Dermis blood vessel endothelial cell (primary cell): ENCODE measurements at places on chromosomes 7 and 10.

DNA sequence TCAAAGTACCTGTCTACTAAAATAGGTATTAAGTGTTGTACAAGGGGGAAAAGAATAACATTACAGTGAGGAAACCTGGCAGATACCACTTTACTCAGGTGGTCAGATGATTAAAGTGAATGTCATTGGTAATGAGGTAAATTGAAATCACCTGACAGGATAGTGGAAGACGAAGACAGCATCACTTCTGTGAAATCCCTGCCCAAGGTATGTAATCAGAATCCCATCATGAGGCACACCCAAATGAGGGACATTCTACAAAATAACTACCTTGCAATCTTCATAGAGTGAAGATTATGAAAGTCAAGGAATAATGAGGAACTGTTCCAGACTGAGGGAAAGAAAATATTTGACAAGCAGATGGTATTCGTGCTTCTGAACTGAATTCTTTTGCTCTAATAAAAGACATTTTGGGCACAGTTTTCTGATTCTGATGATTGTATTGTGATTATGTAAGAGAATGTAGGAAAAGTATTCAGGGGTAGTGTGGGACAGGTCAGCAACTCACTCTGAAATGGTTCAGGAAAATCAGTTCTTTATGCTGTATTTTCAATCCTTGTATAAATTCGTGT is 33.3 kb upstream of the ARMS2 start:
- DNase-seq, result no peak

DNA sequence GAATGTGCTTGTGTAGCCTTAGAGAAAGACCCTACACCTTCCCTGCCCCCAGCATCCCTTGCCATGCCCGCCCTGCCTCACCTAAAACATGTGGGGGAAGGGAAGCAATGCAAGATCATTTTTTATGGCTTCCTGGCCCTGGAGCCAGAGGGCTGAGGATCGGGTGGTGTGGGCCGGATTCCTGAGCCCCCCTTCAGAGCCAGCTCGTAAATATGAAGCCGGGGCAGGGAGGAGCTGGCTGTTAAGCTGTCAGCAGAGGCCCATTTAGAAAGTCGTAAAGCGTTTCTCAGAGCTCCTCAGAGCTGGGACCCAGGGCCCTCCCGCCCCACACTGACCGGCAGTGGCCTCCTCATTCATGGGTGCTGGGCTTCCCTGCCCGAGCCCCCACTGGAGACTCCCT is 23.9 kb downstream of the UNC5B start:
- no peak for DNase-seq

DNA sequence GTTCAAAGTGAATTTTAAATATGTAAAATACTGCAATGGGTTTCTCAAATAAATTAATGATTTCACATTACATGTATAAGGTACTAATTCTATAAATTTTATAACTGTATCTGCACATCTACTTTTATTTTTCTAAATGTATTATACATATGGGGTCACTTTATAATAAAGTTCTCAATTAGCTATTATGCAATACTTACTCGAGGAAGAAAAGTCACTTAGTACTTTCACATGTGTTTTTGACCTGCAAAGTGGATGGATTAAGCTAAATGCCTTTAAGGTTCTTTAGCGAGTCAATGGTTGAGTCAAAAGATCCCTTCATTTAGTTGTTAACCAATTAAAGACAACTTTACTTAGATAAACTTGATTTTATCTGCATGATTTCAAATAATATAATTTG is 437.8 kb downstream of the ANKRD7 start:
- no peak for DNase-seq

DNA sequence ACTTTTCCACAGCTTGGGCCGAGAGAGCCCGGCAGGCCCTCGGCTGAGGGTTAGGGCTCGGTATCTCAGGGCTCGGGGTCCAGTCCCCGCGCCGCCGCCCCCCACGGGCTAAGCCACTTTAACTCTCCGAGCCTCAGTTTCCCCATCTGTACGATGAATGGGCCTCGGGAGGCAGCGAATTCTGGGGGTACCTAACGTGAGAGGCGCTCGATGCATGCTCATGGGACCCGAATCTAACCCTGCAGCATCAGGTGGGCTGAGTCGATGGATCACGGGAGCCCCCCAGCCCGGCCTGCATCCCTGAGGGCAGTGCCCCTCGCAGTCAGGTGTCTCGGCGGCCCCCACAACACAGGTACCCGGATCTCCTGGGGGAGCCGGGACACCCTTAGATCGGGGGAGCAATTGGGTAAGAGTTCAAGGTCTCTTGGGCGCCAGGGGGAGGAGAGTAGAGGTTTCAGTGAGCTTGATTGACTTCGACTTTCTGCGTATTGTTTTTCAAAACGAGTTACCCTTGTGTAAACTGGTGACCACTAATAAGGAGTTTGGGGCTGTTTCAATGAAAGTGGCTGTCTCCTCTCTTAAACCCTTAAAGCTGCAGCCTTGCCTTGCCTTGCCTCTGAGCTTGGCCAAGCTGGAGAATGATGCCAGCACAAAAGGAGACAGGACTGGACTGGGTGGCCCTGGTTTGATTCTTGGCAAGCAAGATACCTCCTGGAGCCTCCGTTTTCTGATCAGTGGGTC is 631 bp downstream of the POR start:
- DNase-seq, result peak; percentile 36

- DNase-seq, result no peak
These were observed 296.1 kb upstream of the NEBL start for GRCh38 chr10:21193196-21193595.

- DNase-seq, result no peak
These were observed 9.7 kb downstream of the CAMK1D start for GRCh38 chr10:12358863-12359564.

DNA sequence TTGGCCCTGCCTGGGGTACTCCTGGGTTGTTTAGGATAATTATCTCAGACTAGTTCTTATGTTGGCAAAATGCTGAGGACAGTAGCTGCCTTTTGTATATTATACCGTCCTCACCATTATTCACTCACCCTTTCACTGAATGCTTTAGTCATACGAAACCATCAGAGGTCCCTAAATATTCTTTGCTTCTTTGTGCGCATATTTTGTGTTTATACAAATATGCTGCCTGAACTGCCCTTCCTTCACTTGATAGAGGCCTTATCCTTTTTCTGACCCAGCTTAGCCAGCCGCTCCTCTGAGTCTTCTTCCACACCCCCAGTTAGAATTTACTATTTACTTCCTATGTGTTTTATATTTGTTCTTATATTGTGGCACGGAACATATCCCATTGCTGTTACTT is 70.2 kb upstream of the OSBPL3 start:
- DNase-seq, result no peak

- no peak for DNase-seq
These were observed 106.9 kb upstream of the BET1 start for GRCh38 chr7:94111009-94111408.

DNA sequence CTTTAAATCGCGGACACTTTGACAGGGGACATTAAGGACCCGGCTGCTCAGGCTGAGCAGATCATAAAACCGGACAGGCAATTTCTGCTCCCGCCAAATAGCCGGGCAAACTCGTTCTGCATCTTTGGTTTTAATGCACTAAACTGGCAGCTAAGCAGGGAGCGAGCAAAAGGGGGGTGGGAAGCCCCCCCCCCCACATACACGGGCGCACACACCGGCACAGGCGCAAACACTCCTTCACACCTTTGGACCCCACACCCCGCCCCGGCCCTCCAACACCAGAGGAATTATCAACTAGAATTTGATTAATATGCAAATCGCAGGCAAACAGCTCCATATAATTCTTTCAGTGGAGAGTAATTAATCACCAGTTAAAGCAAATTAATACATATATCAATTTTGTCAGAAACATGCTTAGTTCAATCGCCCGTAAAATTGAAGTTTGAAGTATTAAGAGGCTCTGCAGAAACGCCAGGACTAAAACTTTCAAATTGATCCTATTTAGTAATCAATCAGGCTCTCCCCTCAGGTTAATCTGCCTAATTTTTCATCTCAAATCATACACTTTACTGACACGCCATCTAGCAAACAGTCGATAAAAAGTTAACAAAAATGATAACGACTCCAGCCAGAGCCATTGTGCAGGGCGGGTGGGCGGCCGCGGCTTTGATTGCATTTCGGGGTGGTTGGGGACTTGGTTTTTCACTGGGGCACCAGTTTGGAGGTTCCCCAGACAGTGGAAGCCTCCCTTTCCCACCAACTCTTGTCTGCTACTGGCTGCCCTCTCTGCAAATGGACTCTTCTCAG is 9.9 kb downstream of the LBX1 start:
- DNase-seq, result no peak

GRCh38 chr10:112307358-112308124 is 24.3 kb downstream of the TECTB start:
- peak; percentile 60 for DNase-seq

- DNase-seq, result peak; percentile 99
These were observed 32.2 kb upstream of the EXOC6 start for GRCh38 chr10:92816091-92816531.

DNA sequence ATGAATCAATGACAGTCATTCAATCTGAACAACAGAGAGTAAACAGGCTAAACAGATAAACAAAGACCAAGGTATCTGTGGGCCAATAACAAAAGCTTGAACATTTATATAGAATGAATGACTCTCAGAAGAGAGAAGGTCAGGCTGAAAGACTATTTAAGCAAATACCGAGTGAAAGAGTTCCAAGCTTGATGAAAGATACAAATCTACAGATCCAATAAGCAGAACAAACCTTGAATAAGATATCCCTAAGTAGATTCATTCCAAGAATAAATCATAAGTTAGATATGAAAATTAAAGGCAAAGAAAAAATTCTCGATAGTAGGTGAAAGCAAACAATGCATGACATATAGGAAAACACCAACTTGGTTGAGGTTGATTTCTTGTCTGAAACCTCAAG is 376.4 kb upstream of the IGFBP3 start:
- DNase-seq, result no peak

GRCh38 chr7:149880638-149881311 is 7.0 kb downstream of the ATP6V0E2 start:
- DNase-seq, result no peak

DNA sequence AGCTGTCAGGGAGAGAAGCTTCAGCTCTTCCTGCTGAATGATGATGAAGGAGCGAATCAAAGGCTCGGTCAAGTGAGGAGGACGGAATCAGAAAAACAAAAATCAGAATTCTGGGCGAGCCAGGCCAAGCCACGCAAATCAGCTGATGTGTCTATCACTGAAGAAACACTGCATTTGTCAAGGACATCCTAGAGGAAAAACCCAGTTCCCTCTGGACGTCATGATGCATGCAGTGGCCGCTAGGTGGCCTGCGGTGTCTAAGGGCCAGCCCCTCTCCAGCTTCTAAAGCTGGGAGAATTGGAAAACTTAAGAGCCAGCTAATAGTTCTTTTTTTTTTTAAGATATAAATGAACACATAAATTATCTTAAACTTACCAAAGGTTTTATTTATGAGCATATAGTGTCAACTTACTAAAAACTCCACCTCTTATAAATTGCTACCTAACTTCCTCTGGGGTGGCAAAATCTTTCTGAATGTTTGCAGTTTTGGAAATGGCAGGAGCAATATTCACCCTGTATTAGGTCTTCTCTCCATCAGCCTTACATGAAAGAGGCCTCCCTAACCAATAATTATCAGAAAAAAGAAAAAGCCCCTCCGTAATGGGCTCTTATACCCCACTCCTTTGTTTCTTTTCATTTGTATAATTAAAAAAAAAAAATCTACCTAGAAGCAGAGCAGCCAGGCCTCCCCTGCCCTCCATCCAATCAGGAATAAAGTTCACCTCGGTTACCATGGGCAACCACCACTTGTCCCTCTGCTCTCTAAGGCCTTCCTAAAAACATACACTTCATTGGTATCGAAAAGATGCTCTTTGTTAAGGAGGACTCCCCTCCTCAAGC is 186.8 kb downstream of the USP6NL start:
- peak; percentile 76 for DNase-seq

- no peak for DNase-seq
These were observed 86.9 kb downstream of the VTI1A start for GRCh38 chr10:112533916-112534315.

GRCh38 chr7:134513169-134513752 is 14.1 kb upstream of the AKR1B10 start:
- DNase-seq, result peak; percentile 73
